ENCODE measurements at places on chromosomes 12 and 14.

GRCh38 chr12:94717108-94717507 is 66.8 kb upstream of the TMCC3 start:
- no peak for DNase-seq

DNA sequence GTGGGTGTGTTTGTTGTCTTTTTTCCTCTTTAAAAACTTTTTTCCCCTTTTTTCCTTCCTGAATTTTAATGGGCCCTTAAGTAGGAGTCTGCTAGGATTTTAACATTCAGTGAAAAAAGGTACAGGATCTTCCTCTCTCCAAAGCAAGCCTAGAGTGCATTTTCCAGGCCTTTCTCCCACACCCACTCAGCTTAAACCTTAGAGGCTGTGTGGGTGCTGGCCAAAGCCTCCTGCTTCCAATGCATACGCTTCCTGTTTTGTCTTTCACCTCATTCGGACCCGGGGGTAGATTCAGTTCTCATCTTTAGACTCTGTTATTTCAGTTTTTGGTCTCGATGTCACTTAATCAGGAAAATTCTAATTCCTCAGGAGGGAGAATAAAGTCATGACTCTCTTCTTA is 51.2 kb downstream of the TMEM30B start:
- no peak for DNase-seq

GRCh38 chr12:110733900-110734299 is 8.8 kb downstream of the PPP1CC start:
- no peak for DNase-seq

GRCh38 chr12:114888448-114888847 is 204.5 kb upstream of the TBX3 start:
- DNase-seq, result no peak

GRCh38 chr12:11769723-11770514 is 120.4 kb downstream of the ETV6 start:
- DNase-seq, result no peak

Data from stimulated activated CD4-positive, alpha-beta T cell treated with anti-CD3 and anti-CD28 coated beads, Interleukin-1b, Interleukin-23, amount 100 ng/mL, for 4 hours (primary cell).